ENCODE measurements at places on chromosomes 12 and 14. TPM values are rescaled to one million over a fixed set of nuclear protein-coding genes. Genes with fewer than 3 reads are reported as not detected.

The ARMH4 gene
- 3.8 TPM for polyA plus RNA-seq

The ANO4 gene
- polyA plus RNA-seq: 3.4 TPM

The SSPN gene
- 11.5 TPM for polyA plus RNA-seq

The NXPH4 gene
- polyA plus RNA-seq: 0.91 TPM

The RAD51AP1 gene
- polyA plus RNA-seq: 16.0 TPM

The IL31 gene
- polyA plus RNA-seq: not detected

The PLEKHG7 gene
- polyA plus RNA-seq: 0.54 TPM

The RD3L gene
- polyA plus RNA-seq: not detected

The HIGD1C gene
- polyA plus RNA-seq: not detected

The PTPRQ gene
- 1.1 TPM for polyA plus RNA-seq

The SLC25A47 gene
- polyA plus RNA-seq: 0.37 TPM

The DHH gene
- 0.52 TPM for polyA plus RNA-seq

The FOXG1 gene
- not detected for polyA plus RNA-seq

The NEUROD4 gene
- 0.01 TPM for polyA plus RNA-seq

The SMIM41 gene
- 0.88 TPM for polyA plus RNA-seq

The NRDE2 gene
- 15.8 TPM for polyA plus RNA-seq

The RNU4-1 gene
- not detected for polyA plus RNA-seq

The DBX2 gene
- polyA plus RNA-seq: 0.01 TPM

The GPR135 gene
- 3.5 TPM for polyA plus RNA-seq

The IAPP gene
- 0.10 TPM for polyA plus RNA-seq

The LRRC9 gene
- 0.13 TPM for polyA plus RNA-seq

The CEP170B gene
- polyA plus RNA-seq: 30.3 TPM

The ACOT6 gene
- polyA plus RNA-seq: 0.04 TPM

The SLC25A29 gene
- 37.5 TPM for polyA plus RNA-seq

The TBC1D30 gene
- 14.3 TPM for polyA plus RNA-seq

The NKX2-1 gene
- polyA plus RNA-seq: not detected

The RFX4 gene
- 0.13 TPM for polyA plus RNA-seq

The PPFIA2 gene
- 2.4 TPM for polyA plus RNA-seq

The AQP6 gene
- 0.49 TPM for polyA plus RNA-seq

The CLEC2A gene
- polyA plus RNA-seq: not detected

The ZNF891 gene
- polyA plus RNA-seq: 3.2 TPM

The PPP1R36 gene
- polyA plus RNA-seq: 2.6 TPM

The SPTB gene
- polyA plus RNA-seq: 2.9 TPM

The EPYC gene
- polyA plus RNA-seq: 0.13 TPM

The BICDL1 gene
- 14.9 TPM for polyA plus RNA-seq

The GNB3 gene
- polyA plus RNA-seq: 5.9 TPM

The MYO1A gene
- 385 TPM for polyA plus RNA-seq

The SDR9C7 gene
- 0.03 TPM for polyA plus RNA-seq

The RERGL gene
- polyA plus RNA-seq: 0.25 TPM
